Activated CD8-positive, alpha-beta memory T cell treated with anti-CD3 and anti-CD28 coated beads for 24 hours (primary cell): ENCODE measurements at places on chromosomes 6 and 20.

GRCh38 chr6:32833664-32834063 lies 4.9 kb downstream of the TAP2 start:
- no peak for DNase-seq

- no peak for DNase-seq
These were observed 24.3 kb upstream of the LSM14B start for GRCh38 chr20:62097881-62098407.

DNA sequence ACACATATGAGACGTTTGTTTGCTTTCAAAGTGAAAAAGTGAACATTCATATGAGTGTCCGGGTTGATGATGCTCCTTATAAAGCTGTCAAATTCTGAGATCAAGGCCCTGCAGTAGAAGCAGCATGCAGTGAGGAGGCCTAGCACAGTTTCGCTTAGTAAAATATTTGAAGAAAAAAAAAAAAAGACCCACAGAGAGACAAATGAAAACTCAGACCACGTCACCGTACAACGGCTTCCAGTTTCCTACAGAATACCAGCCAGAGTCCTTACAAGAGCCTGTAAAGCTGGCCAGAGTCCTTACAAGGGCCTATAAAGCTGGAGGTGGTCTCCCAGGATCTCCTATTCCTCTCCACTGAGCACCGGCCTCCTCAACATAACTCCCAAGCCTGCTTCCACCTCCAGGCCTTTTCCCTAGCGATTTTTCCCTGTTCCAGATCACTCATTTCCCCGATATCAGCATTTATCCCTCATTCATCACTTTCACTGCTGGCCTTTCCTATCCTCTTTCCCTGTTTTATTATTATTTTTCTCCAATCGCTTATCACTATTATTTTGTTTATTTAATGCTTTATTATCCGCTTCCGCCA lies 1.5 kb upstream of the HMGN4 start:
- DNase-seq = peak; percentile 75

DNA sequence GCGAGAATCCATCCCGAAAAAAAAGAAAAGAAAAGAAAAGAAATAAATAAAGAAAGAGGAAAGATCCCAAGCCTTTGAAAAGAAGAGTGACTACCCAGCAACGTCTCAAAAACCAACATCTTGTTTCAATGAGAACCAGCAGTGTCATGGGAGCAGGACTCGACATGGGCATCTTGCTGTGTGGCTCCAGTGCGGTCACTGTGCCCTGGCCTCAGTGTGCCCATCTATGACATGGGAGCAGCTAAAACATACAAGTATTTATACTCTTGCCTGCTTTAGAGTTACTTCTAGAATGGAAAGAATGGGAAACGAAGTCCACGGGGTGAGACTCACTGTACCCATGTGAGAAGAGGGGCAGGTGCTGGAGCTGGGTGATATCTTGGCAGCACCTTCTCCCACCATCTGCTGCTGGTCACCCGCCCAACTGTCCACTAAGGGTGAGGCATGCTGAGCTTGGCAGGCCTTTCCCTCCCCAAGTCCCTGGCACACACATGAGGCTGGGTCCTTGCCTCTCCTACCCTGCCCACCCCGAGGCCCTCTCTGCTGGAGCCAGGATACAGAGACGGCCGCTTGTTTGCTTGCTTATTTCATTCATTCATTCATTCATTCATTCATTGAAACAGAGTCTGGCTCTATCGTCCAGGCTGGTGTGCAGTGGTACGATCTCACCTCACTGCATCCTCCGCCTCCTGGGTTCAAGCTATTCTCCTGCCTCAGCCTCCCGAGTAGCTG lies 77.7 kb downstream of the RIPOR3 start:
- no peak for DNase-seq
